ENCODE measurements at places on chromosomes 7 and 10.

GRCh38 chr7:37070471-37070870 is 346.2 kb upstream of the AOAH start:
- DNase-seq, result no peak
- H3K4me3 ChIP-seq, result no peak overlapping the region
- H3K36me3 ChIP-seq, result no peaks in the 10 kb centered on the region
- no peaks in the 10 kb centered on the region for H3K4me1 ChIP-seq
- H3K27ac ChIP-seq, result no peak overlapping the region
- no peaks in the 10 kb centered on the region for H3K27me3 ChIP-seq

GRCh38 chr10:98619446-98619845 is 172.7 kb upstream of the HPS1 start:
- no peaks in the 10 kb centered on the region for H3K4me1 ChIP-seq
- H3K27me3 ChIP-seq, result peaks cover 6% of the 10 kb centered on the region
- H3K4me3 ChIP-seq, result no peak overlapping the region

GRCh38 chr7:90607196-90607595 is 11.1 kb downstream of the CDK14 start:
- H3K27ac ChIP-seq, result no peak overlapping the region
- H3K4me3 ChIP-seq, result no peak overlapping the region
- peaks cover 5% of the 10 kb centered on the region for H3K4me1 ChIP-seq
- no peaks in the 10 kb centered on the region for H3K36me3 ChIP-seq
- no peaks in the 10 kb centered on the region for H3K27me3 ChIP-seq
- no peak for DNase-seq

DNA sequence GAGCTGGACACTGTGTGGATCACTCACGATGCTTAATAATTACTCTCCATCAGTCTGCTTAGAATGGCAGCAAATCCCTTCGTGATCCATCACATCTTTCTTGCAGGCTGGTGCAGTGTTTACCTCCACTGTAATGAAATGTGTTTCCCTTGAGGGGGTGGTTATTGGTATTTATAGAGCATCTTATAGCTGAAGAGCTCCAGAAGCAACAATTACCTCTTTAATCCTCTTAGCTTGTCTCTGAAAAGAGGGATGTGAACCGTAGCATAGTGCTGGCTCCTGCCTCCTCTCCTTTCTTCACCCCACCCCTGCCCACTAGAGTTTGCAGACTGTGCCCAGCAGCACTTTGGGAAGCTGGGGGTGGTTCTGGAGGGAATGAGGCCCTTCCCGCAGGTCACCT is 132.6 kb downstream of the CAMK1D start:
- no peaks in the 10 kb centered on the region for H3K36me3 ChIP-seq
- H3K27ac ChIP-seq, result no peak overlapping the region

- H3K4me3 ChIP-seq, result no peak overlapping the region
- H3K27me3 ChIP-seq, result peaks cover 12% of the 10 kb centered on the region
These were observed 89.3 kb upstream of the MACROH2A2 start for GRCh38 chr10:69963178-69963834.

- no peak for DNase-seq
- no peak overlapping the region for H3K27ac ChIP-seq
- no peaks in the 10 kb centered on the region for H3K36me3 ChIP-seq
- no peaks in the 10 kb centered on the region for H3K27me3 ChIP-seq
- no peak overlapping the region for H3K4me3 ChIP-seq
These were observed 983.3 kb upstream of the C7orf33 start for GRCh38 chr7:147607157-147607800.

DNA sequence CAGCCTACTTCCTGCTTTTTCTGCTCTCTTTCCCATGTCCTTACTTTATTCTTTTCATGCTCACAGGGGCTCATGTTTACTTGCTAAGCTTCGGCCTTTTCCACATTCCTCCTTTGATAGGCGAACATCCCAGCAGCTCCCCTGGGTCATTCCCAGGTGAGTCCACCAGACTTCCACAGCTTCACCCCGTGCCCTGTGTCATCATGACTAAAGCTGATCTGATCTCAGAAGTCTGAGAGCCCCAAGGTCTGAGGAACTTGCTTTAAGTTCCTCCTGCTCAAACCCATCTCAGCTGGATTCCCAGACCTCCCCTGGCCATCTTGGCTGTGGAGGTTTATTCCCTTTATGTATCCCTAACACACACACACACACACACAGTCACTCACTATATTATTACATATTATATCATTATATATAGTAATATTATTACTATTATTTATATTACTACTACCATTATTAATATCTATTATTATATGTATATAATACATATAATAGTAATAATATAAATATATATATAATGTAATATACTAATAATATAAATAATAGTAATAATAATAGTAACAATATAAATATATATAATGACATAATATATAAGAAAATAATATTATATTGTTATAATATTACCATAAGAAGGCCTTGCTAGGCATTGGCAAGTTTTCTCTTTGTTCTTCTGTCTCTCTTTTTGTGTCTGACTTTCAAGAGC is 295.9 kb downstream of the PTEN start:
- no peak overlapping the region for H3K4me3 ChIP-seq
- no peak for DNase-seq
- no peaks in the 10 kb centered on the region for H3K27me3 ChIP-seq
- H3K4me1 ChIP-seq, result peaks cover 18% of the 10 kb centered on the region
- no peaks in the 10 kb centered on the region for H3K36me3 ChIP-seq

DNA sequence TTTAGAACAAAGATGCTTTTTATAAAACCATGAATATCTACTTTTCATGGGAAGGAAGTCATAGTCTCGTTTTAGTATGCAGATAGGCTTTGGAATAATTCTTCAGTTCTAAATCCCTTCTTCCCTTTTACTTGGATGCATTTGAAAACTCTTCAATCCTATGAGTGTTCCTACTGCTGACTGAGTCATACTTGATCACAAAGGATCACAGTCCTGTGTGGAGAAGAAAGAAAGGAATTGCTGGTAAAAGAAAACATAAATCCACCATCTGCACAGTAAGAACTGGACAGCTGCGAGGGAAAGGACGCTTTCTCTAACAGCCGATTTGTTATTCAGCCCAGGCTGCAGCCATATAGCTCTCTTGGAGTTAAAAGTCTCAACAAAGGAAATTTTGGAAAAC is 209.9 kb downstream of the SEMA3E start:
- H3K27ac ChIP-seq, result no peak overlapping the region
- no peak for DNase-seq
- H3K27me3 ChIP-seq, result no peaks in the 10 kb centered on the region
- H3K4me3 ChIP-seq, result no peak overlapping the region
- H3K4me1 ChIP-seq, result no peaks in the 10 kb centered on the region

- H3K27me3 ChIP-seq, result no peaks in the 10 kb centered on the region
- H3K27ac ChIP-seq, result peak overlapping the region; percentile 83
- H3K4me1 ChIP-seq, result peaks cover 10% of the 10 kb centered on the region
- no peaks in the 10 kb centered on the region for H3K36me3 ChIP-seq
These were observed 55.4 kb downstream of the FAM241B start for GRCh38 chr10:69685426-69685801.

DNA sequence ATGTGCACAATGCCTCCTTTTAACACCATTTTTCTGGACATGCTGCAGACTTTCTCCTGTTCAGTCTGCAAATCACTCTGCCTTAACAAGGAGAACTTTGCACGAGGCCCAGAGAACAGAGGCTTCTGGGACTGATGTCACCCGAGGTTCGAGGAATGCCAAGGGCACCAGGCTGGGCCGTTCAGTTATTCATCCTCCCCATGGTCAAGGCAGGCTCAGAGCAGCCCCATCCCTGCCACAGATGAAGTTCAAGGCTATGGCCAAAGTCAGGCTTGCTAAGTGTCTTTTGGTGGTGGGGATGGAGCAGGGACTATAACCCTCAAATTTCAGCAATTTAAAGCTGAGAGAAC is 9.4 kb upstream of the DUSP5 start:
- H3K4me3 ChIP-seq, result no peak overlapping the region
- no peak overlapping the region for H3K27ac ChIP-seq
- H3K4me1 ChIP-seq, result no peaks in the 10 kb centered on the region

- no peak overlapping the region for H3K4me3 ChIP-seq
- H3K4me1 ChIP-seq, result peaks cover 23% of the 10 kb centered on the region
- no peak for DNase-seq
- peaks cover 67% of the 10 kb centered on the region for H3K36me3 ChIP-seq
- H3K27me3 ChIP-seq, result no peaks in the 10 kb centered on the region
These were observed 87.0 kb downstream of the ALOX5 start for GRCh38 chr10:45461034-45461433.

DNA sequence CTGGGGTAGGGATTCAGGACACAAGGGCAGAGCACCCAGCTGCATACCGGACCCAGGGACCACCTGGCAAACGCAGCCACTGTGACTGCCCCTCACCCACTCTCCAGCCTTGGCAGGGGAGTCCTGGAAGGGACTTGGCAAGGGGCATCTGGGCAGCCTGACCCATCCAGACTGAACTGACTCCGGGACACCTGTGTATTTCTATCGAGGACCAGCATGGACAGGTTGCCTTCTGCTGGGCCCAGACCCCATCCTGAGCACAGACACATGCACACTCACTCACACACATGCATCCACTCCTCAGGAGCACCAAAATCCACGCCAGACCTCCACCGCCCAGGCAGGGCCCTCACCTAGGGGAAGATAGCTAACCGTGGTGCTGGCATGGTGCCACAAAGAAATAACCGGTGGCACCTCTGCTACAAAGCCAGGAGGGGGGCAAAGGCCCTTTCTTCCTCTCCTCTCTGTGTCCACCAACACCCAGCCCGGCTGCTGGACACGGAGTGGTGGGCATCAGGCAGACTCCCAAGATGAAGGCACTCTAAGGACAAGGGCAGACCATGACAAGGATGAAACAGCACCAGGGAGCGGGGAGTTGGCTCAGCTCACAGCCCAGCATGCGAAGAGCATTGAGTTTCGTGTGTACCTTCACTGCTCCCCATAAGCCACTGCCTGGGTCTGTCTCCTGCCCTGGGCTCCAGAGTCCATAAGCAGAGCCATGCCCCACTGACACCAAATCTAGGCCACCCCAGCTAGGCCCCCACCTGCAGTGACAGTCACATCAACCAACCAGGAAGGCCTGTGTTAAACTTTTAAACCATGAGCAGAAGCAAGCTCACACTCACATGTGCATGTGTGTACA is 35.3 kb downstream of the KCNH2 start:
- no peak overlapping the region for H3K27ac ChIP-seq
- H3K4me3 ChIP-seq, result no peak overlapping the region
- no peaks in the 10 kb centered on the region for H3K36me3 ChIP-seq
